Activated naive CD8-positive, alpha-beta T cell treated with anti-CD3 and anti-CD28 coated beads, Interleukin-2, amount 50 U/mL, for 24 hours (primary cell): ENCODE measurements at places on chromosomes 12 and 14.

GRCh38 chr14:102277874-102278630, 26.9 kb downstream of the MOK start:
- DNase-seq = no peak

- no peak for DNase-seq
Measured at GRCh38 chr14:73168274-73168673, 32.0 kb downstream of the PSEN1 start.

DNA sequence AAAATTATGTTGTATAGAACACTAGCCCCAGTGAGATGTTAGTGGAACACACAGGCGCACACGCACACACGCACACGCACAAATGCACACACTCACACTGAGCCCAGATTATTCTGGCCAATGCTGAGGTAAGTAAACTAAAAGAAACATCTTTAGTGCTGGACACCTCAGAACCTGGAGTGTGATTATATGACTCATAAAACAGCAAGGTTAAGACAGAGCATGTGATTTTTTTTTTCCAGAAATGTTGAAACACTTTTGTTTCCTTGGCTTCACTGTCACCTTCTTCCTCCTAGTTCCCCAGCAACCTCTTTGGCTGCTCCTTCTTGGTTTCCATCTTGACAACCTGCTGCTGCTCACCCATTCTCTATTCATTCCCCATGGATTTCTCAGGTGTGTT, 141.0 kb upstream of the ALG10B start:
- no peak for DNase-seq

GRCh38 chr12:6788972-6789924, at the start of gene CD4:
CD4 (plus strand) TSS chr12:6789528; CDS start chr12:6800139, 10,611 bp downstream.
- DNase-seq = peak; percentile 66

- DNase-seq = no peak
Measured at GRCh38 chr12:53326460-53327185, 5.2 kb upstream of the AAAS start.

- no peak for DNase-seq
Measured at GRCh38 chr12:72836194-72836593, 564.0 kb downstream of the TRHDE start.

DNA sequence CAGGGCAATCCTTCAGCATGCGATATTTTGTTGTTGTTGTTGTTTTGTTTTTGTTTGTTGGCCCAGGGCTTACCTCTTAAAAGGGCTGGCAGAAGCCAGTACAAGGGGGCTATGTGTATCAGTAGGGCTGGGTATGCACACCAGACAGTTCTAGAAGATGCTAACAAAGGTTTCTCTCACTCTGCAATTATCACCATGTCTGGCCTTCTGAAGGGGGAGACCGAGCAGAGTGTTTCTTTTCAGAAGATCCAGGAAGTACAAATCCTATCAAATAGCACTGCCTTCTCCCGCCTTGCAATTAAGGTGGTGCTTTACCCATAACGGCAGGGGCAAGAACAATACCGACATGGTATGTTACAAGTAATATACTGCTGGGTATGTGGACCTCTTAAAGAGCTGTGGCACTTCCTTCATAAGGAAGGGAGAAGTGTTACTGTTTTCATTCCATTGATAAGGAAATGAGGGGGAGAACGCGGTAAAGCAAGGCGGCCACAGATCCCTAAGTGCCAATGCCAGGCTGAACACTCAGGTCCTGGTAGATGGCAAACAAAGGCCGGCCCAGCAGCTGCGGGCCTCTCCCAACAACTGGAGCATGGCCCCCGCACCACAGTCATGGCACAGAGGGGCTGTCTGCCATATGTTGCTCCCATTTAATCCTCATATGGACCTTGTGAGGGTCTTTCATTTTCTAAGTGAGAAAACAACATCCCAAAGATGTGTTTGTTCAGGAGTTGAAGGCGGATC, 19.2 kb upstream of the CACNA2D4 start:
- DNase-seq = no peak

DNA sequence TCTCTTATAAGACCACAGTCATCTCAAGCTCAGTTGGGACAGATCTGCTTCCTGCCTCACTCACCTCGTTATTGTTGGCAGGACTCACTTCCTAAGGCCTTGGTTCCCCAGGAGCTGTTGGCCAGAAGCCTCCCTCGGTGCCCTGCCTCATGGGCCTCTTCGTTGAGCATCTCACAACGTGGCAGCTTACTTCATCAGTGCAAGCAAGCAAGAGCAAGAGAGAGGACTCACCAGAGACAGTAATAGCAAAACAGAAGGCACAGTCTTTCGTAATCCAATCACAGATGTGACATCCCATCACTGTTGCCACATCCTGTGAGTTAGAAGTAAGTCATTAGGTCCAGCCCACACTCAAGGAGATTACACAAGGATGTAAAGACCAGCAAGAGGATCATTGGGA, 5.1 kb upstream of the NUMB start:
- DNase-seq = peak; percentile 43

DNA sequence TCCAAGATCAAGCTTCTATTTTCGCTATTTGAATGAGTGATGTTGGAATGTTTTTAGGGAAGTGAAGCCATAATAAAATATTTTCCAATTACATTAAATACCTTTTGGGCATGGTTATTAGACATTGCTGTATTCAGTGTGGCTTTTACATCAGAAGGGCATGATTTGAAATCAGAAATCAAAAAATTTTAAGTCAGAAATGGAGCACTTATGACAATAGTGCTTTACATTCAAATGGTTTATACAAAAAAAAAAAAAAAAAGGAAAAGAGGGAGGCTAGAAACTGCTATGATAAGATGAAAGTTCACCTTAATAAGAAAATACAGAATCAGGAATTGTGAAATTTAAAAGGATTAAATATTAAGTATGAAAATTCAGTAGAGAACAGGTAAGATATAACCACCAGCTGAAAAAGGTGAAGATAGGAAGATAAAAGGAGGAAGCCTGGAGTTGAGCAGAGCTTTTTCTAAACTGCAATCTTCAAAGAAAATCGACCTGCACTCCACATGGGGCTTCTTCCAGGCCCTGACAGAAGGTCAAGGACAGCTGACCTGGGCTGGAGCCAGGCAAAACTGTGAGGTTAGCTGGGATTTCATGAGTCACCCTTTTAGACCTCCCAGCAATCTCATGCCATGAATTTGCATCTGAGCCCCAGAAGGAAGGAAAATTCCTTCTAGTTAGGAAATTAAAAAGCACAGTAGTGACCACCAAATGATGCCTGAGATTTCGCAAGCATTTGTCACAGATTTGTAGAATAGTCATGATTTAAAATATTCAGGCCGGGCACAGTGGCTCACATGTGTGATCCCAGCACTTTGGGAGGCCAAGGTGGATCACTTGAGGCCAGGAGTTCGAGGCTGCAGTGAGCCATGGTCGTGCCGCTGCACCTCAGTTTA, 23.4 kb upstream of the BMP4 start:
- no peak for DNase-seq

DNA sequence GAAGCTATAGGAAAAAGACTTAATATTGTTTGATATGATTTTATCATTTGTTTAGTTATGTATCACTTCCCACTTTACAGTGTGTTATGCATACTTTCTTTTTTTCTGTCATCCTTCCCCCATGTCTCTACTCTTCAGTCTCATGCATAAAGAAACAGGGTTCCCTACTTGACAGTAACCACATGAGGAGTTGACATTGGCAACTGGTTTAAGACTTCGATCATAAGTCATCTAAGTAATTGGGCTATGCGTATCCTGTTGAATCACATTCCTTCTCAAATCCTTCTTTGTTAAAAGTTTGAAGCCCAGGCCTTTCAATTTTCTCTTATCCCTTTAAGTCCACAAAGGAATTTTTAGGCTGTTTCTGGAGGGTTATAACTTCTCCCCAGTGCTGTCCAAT, 358.7 kb downstream of the RAD51B start:
- no peak for DNase-seq

- peak; percentile 22 for DNase-seq
Measured at GRCh38 chr12:94650143-94651056, at the start of gene TMCC3. TMCC3 (minus strand) TSS chr12:94650557; CDS start chr12:94650430, 127 bp downstream.

DNA sequence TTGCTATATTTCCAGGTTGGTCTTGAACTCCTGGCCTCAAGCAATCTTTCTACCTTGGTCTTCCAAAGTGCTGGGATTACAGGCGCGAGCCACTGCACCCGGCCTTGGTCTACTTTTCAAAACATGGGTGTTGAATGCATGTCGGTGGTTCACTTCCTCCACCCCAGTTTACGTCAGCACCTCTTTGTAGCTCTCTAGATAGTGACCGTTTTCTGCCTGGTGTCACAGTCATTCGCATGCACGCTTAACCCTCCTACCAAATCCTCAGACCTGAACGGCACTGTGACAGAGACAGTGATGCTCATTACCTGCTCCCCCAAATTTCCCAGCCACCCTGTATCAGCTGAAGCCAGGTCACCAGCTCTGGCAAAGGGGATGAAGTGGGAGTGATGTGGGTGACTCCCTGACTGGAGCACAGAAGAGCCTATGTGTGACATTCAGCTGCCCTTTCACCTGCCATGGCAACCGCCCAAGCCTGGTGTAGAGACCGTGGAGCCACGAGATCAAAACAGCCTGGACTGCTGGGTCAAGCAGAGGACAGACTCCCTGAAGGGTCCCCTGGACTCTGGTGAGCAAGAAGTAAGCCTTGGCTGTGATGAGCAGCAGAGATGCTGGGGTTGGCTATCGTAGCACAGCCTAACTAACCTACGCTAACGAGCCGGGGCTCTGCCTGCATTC, 66.2 kb upstream of the GPR68 start:
- DNase-seq = no peak

DNA sequence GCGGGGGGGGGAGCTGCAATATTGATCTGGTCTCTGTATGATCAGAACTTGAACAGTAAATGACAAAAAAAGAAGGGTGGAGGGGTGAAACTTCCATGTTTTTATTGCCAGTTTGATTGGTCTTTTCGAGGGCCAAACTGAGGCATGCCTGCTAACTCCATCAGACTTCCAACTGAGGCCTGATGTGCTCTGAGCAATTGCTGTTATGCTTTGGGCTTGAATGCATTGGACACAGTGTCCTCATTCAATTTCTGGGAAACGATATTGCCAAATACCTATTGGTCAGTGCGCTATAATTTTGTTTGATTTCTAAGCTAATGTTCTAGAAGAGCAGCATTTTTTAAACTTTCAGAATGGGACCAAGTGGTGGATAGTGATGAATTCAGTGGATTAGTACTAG, 2.1 kb upstream of the SLC38A2 start:
- DNase-seq = no peak

GRCh38 chr14:28830115-28830534, 63.5 kb downstream of the FOXG1 start:
- DNase-seq = no peak
